ENCODE measurements at places on chromosomes 3 and 15.

- no peak for DNase-seq
Observed at GRCh38 chr3:111667621-111668239, 72.6 kb upstream of the ZBED2 start.

- no peak for DNase-seq
Observed at GRCh38 chr15:29696950-29697738, 125.1 kb downstream of the TJP1 start.

- DNase-seq: no peak
Observed at GRCh38 chr3:121481106-121481880, 64.5 kb downstream of the POLQ start.

GRCh38 chr3:128067489-128067888 lies 15.3 kb downstream of the SEC61A1 start:
- no peak for DNase-seq

DNA sequence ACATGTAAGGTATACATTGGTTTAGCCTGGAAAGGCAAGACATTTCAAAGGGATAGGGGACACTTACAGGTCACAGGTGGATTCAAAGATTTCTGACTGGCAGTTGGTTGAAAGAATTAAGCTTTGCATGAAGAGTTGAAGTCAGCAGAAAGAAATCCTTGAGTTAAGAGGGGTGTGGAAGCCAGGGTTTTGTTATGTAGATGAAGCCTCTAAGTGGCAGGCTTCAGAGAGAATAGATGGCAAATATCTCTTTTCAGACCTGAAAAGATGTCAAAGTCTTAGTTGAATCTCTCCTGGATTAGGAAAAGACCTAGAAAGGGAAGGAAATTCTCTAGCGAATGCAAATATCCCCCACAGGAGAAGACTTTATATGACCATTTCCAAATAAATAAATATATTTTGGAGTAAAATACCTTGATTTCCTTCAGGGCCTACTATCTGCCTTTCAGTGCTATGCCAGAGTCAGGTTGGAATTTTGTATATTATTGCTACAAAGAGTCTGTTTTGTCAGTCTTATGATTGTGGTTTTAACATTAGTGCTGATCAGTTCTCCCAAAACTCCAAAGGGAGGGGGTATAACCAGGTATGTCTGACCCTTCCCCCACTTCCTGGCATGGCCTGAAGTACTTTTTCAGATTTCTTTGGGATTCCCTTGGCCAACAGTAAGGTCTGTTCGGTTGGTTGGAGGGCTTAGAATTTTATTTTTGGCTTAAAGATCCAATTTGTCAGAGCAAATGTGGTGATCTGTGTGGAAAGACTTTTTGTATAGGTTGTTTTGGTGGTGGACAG lies 286.4 kb downstream of the LRTM1 start:
- DNase-seq: no peak

DNA sequence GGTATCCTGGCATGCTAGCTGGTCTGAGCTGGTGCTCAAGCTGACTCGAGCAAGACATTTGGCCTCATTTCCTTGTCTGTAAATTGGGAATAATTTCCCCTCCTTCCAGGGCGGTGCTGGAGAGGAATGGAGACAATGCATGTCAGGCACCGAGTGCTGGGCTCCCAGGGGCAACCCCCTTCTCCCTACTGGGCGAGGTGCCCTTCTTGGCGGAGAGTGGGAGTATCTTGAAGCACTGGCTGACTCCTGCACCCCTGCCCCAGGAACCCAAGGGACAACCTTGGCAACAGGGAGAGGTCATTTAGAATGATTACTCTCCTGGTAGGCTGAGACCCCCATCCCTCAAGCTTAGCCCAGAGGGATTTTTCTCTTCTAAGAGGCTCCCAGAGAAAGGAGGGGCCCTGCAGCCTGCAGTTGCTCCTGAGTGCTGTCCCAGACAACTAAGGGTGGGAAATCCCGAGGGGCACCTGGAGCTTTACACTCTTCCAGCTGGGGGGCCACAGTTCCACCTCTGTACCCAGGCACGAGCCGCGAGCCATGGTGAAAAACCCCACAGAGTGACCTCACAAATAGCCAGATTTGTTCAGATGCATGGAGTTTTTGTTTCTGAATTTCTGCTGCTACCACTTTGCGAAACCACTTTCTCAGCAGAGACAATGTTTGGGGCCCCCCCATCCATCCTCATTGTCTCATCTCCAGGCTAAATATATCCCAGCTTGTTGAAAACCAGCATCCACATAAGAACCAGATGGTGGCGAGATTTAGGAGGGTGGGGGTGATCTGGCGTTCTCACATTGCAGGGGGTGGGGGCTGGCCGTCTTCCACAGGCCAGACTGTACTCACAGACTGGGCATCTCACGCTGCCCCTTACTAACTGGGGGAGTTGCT lies 44.8 kb downstream of the ABTB1 start:
- DNase-seq: no peak

DNA sequence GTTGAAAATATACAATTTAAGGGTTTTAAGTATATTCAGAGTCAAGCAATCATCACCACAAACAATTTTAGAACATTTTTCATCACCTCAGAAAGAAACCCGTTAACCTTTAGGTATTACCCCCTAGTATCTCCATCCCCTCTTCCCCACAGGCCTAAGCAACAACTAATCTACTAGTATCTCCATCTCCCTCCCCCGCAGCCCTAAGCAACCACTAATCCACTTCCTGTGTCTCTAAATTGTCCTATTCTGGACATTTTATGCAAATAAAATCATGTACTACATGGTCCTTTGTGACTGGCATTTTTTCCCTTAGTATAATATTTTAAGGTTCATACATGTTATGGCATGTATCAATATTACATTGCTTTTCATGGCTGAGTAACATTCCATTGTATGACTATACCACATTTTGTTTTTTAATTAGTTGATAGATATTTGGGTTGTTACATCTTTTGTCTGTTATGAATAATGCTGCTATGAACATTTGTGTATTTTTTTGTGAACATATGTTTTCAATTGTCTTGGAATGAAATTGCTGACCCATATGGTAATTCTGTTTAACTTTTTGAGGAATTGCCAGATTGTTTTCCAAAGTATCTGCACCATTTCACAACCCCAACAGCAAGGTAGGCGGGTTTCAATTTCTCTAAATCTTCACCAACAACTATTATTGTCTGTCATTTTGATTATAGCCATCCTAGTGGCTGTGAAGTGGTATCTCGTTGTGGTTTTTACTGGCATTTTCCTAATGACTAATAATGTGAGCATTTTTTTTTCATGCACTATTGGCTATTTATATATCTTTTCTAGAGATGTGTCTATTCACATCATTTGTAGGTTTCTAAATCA lies 215.6 kb upstream of the CD96 start:
- DNase-seq: no peak

DNA sequence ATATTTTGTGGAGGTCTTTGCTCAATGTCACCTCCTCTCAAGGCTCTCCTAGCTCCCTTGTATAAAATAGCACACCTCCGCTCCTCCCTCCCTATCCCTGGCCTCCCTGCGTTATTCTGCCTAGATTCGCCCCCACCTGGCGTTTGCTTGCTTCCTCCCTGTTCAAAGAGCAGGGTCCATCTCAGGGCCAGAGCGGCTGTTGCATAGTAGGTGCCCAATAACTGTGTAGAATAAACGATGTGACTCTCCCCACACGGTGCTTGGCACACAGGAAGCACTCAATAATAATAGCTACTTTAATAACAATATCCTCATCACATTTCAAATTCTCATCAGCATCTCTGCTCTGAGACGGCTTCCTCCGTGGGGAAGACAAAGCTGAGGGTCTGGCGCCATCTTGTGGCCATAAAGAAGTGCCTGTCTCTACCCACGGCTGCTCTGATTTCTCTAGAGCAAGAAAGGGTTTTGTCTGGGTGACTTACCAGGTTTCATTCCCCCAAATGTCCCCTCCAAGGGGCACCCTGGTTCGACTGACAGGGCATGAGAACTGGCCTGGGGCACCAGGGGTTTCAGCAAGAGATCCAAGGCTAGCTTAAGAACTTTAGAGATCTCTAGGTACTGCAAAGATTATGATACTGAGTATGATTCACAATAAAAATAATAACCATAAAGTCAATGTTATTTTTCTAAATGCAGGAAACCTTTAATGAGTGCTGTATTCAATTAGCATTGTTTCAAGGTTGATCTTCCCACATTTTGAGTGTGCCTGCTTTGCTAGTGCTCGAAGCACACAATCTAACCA lies 16.1 kb downstream of the CD276 start:
- no peak for DNase-seq

DNA sequence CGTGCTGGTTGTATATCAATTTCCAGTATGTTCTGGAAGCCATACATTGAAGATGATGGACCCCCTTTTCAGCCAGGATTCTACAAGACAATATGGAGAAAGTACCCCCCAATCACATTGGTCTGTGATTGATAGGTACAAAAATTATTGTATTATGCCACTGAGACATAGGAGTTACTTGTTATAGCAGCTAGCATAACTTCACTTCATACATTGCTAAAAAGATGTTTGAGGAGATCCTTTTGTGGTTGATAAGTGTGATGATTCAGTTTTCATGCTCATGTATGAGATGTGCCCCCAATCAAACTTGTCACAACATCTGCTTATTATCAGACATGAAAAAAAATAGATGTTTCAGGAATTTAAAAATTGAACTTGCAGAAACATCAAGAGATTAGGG lies 66.0 kb downstream of the GPD1L start:
- DNase-seq: no peak

DNA sequence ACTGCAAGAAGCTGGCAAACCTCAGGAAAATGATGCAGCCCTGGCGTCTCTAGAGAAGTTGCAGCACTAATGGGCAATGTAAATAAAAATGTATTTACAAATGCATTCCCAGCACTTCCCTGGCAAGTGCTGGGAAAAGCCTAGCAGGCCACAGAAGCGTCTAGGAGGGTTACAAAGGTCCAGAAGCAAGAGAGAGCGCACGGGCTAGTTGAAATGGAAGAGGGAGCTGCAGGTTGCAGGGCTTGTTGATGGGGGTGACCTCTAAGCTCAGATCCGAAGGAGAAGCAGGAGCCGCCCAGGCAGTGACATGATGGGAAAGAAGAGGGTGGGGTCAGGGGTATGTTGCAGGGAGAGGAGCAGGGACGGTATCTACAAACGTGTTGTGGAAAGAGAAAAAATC lies 2.7 kb upstream of the KNL1 start:
- no peak for DNase-seq

GRCh38 chr3:27713435-27714145 lies 8.5 kb downstream of the EOMES start:
- DNase-seq: no peak

GRCh38 chr3:52490939-52491526 lies 4.1 kb upstream of the STAB1 start:
- no peak for DNase-seq

DNA sequence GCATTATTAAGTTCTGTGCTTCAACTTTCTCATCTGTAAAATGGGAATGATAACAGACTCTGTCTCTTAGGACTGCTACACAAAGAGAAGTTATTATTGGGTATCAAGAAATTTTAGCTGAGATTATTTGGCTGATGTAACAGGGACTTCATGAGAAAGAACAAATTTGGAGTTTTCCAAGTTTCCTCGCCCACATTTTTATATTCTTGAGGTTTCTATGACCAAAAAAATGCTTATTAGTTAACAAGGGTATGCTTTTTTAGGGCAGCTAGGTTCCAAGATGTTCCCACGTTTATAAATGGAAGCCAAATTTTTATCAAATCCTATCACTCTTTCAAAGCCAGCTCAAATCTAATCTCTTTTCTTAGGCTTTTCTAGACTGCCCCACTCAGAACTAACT lies 50.6 kb upstream of the C3orf80 start:
- no peak for DNase-seq

DNA sequence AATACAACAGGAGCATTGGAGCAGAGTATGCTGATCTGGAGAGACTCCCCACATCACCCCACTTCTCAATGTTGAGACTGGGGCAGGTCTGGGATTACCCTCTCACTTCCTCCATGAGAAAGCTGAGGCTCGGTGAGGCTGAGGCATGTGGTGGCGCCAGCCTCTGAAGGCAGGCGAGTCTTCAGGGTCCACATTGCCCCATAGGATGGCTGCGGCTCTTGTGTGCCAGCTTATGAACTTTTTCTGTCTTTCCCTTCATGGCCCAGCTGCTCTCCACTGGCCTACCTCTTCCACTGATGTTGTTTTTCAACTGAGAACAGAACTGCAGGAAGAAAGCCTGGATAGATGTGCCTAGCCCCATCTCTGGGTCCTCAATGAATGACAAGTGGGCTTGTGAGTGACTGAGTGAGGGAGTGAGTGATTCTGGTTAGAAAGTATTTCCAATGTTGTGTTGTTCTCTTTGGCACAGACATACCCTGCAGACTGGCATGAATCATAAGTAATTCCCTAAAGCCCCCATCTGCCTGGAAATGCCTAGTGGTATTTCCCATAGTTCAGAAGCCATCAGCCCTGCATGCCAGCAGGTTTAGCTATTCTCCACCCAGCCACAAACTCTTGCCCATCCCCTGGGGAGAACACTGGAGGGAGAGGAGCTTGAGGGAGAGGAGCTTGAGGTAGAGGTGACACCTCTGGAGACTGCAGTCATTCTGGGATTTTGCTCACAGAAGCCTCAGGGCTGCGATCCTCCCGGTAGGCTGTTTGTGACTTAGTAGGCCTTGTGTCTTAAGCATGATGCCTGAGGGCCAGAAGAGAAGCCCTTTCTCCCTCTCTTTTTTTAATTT lies 56.9 kb downstream of the AMOTL2 start:
- DNase-seq: no peak

GRCh38 chr3:180433152-180433551 lies 168.8 kb upstream of the TTC14 start:
- DNase-seq: no peak

DNA sequence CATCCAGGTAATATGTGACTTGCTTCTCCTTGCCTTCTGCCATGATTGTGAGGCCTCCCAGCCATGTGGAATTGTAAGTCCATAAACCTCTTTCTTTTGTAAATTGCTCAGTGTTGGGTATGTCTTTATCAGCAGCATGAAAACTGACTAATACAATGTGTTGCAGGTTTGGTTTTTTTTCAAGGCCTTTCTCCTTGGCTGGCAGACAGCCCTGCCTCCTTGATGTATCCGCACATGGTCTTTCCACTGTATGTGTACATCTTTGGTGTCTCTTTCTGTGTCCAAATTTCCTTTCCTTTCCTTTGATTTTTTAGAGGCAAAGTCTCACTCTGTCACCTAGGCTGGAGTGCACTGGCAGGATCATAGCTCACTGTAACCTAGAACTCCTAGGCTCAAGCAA lies 260.1 kb downstream of the TUSC7 start:
- no peak for DNase-seq

GRCh38 chr3:183560607-183561006 lies 5.1 kb upstream of the KLHL6 start:
- DNase-seq: no peak

GRCh38 chr3:191353022-191353777 lies 22.9 kb upstream of the UTS2B start:
- DNase-seq: no peak

DNA sequence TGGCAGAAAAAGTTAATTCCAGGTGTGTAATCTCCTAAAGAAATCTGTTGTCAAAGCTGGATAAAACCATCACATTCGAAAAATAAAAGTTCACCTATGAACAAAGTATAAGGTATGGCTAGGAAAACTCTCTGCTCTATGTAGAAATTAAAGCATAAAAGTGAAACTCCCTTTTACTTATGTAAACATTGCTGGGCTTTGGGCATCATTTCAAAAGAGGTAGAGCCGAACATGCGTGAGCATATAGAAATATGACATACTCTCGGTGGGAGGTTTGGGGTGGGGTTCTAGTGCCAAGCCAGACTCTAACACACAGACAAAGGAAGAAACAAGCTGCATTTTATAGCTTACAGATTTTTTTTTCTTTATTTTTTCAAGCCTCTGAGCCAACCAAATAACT lies 306.8 kb upstream of the ATP11B start:
- peak; percentile 20 for DNase-seq

- DNase-seq: no peak
Observed at GRCh38 chr15:90879730-90880366, 4.5 kb upstream of the FES start.

GRCh38 chr3:136642711-136643110 lies 109.5 kb downstream of the STAG1 start:
- DNase-seq: no peak

GRCh38 chr3:13233487-13234485 lies 160.6 kb upstream of the IQSEC1 start:
- DNase-seq: no peak

Measured in NCI-H187 (cell line).